ENCODE measurements at places on chromosomes 5 and 9.

GRCh38 chr5:18238321-18238720, 604.1 kb downstream of the TAF11L14 start:
- no peak for DNase-seq

GRCh38 chr9:119005162-119005561, 364.1 kb downstream of the BRINP1 start:
- peak; percentile 72 for DNase-seq

- DNase-seq: no peak
Observed at GRCh38 chr9:108553111-108553635, 302.6 kb downstream of the ACTL7B start.

DNA sequence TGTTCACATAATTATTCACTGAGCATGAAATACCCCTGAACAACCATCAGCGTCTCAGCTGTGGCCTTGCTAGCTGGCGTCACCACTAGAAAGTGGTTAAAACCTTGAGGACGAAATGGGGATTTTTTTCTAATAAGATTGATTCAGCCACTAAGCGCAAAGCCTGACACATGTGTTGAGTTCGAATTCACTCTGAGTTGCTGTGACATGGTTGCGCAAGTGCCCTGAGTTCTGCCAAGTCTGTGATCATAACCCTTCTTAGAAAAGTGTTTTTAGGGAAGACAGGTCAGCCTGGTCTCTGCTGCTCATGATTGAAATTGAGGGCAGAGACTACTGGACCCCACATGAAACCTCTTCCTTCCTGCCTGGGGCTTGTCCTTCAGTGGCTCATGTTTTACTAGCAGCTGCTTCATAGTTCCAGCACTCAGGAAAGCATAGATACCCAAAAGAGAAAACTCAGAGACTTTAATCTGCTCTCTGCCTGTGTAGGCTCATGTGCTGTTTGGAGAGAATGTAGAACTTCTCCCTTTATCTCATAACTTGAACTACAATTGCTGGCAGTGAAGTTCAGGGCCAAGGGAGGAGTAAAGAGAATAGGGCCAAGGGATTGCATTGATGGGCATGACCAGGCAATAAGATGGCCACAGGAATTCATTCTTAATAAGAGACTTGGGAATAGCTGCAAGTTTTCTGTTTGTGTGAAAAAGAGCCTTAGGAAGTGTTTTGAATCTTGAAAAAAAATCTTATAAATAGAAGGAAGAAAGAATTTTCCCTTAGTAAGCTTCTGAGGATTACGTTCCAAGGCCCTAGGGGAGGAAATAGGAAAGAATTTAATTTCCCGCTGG, 66.8 kb upstream of the CXCL14 start:
- no peak for DNase-seq

DNA sequence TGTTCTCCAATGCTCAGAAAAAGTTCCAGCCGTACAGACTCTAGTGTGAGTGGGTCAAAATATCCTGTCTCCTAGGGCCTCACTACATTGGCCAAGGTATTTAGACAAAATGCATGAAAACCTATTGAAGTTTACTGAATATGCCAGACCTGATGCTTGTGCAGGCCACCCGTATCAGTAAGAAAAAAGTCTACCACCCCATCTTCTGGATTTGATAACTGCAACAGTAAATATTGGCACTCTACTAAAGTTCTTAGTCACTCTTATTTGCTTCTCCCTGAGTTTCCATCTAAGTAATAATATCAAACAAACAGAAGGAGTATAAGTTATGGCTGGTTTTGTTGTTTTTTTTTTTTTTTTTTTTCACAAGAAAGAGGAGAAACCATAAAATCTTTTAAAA, 627.7 kb upstream of the KLF4 start:
- no peak for DNase-seq

GRCh38 chr9:131732636-131733289, 7.1 kb downstream of the RAPGEF1 start:
- no peak for DNase-seq

- DNase-seq: peak; percentile 49
Observed at GRCh38 chr5:150653762-150654556, 7.1 kb upstream of the MYOZ3 start.

GRCh38 chr9:131423171-131423581, 29.3 kb downstream of the PRRC2B start:
- peak; percentile 84 for DNase-seq

DNA sequence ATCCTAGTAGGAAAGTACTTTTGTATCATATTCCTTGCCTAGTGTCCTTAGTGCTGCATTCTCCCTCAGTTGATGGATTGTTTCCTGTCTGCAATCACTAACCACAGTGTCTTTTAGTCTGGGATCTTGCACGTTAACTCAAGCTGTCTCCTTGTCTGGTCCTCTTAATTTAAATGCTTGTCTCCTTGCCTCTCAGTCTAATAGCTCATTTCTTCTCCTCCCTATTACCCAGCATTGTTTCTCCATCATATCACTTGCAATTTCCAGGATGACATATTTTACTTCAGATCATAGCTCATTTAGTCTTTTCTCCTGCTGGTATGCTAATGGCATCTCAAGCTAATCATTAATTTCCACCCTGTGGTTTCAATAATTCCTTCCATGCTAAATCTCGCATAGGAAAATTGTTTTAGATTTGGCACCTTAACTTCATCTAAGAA, 2052.0 kb upstream of the C9orf72 start:
- DNase-seq: no peak

DNA sequence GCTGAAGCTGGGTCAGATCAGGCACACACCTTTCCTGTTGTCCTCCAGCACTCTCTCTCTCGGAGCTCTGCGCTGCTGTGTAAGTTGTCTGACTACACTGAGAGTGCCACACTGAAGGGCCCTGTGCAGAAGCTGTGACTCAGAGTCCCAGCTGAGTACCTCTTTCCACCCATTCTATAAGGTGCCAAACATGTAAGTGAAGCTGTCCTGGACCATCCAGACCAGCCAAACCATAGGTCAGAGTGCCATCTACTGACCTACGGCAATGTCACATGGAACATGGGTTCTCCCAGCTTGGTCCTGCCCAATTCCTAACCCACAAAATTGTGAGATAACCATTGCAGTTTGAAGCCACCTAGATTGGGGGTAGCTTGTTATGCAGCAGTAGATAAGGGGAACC, 68.2 kb downstream of the ADCY2 start:
- DNase-seq: no peak

- DNase-seq: peak; percentile 59
Observed at GRCh38 chr9:110777876-110778215, 109.3 kb downstream of the MUSK start.

GRCh38 chr5:20556115-20556763, 568.2 kb upstream of the CDH18 start:
- no peak for DNase-seq

- no peak for DNase-seq
Observed at GRCh38 chr9:135268031-135268430, 180.6 kb downstream of the OLFM1 start.

- no peak for DNase-seq
Observed at GRCh38 chr5:537621-538071, 13.4 kb upstream of the SLC9A3 start.

DNA sequence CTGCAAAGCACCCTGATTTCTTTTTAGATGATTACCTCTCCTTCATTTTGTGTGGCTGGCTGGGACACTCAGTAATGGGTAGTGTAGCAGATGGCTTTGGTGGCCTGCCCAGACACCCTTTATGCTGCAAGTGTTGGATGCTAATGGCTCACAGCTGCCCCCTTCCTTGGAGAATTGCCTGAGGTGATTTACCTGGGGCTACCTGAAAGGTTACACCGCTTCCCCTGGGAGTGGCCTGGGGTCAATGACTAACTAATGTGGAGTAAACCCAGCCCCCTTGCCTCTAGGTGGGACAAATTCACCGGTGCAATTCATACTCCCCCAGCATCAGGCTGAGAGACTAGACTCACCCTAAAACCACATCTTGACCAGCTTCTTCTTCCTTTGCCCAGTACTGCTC, 23.5 kb upstream of the HAND1 start:
- DNase-seq: no peak

DNA sequence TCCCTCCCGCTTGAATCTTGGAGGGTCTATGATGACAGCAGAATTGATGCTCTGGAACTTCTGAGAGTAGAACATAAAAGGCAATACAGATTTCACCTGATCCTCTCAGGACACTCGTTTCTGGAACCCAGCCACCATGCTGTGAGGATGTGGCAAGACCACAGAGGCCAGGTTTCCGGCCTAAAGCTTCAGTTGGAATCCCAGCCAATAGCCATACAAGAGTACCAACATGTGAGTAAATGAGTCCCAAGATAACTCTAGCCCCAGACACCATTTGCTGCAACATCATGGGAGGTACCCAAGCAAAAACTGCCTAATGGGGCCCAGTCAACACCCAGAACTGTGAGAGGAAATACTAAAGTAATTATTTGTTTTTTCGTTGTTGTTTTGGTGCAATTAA, 65.7 kb upstream of the MARCHF11 start:
- DNase-seq: no peak

- peak; percentile 83 for DNase-seq
Observed at GRCh38 chr5:15664961-15665360, 165.0 kb downstream of the FBXL7 start.

- DNase-seq: no peak
Observed at GRCh38 chr5:54471398-54471797, 15.9 kb downstream of the HSPB3 start.

- DNase-seq: peak; percentile 50
Observed at GRCh38 chr5:119275146-119275545, 80.7 kb upstream of the TNFAIP8 start.

DNA sequence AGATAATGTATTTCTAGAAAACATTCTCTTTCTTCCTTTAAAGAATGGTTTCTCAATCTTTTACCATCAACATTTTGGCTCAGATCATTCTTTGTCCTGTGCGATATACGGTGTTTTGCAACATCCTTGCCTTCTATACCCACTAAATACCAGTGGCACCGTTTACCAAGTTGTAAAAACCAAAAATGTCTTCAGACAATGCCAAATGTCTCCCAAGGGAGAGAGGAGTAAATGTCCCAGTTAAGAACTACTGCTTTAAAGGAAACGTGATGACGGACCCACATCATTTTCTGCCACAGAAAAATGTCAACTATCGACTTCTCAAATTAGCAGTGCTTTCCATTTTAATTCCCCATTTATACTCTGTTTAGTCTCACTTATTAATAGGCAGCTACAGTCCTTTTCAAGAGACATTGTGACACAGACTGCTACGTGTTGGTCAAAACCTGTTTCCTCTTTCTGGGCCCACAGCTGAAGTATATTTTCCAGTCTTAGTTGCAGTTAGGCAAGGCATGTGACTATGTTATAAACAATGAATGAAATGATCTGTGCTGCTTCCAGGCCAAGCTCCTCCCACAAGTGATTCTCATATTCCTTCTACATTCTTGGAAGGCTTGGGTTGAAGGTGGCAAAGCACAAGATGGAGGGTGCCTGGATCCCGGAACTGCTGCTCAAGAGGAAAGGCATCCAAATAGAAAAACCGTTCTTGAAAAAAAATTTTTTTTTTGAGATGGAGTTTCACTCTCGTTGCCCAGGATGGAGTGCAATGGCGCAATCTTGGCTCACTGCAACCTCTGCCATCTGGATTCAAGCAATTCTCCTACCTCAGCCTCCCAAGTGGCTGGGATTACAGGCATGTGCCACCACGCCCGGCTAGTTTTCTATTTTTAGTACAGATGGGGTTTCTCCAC, 8.8 kb downstream of the PRXL2C start:
- DNase-seq: peak; percentile 95

DNA sequence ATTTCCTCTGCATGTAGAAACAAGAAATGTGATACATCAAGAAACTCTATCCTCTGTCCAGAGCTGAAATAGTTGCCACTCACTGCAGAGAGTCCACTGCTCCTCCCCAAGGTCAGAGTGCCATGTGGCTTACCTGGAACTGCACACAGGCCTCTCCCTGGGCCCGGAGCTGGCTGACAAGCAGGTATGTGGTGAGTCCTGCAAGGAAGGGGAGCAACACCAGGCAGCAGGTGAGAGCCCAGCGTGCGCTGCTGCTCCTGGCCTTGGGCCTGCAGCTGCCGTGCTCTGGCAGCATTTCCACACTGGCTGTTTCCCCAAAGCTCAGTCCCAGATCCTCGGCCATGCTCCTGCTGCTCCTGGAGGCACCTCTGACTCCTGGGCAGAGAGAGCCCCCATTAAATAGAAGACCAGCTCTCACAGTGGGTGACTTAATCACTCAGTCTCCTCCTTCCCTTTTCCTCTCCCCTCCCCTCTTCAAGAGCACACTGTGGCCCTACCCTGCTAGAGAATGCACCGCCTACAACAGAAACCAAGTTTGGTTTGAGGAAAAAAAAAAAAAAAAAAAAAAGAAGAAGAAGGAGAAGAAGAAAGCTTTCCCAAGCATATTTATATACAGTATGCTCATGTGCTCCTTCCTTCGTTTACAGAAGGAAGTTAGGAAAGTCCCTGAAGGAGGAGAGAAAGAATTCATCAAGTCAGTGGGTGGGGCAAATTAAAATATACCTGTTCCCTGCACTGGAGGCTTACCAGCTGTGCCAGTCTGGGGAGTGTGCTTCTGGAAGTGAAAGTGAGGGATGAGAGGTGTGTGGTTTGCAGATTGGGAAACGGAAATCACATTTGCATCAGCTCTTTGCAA, at the start of gene TNFSF15:
TNFSF15 (minus strand) TSS at position 370 of the 856 bp plus-strand sequence; CDS start at position 343, 27 bp downstream.
- DNase-seq: peak; percentile 16

GRCh38 chr5:169703813-169704212, 66.7 kb downstream of the DOCK2 start:
- peak; percentile 24 for DNase-seq

DNA sequence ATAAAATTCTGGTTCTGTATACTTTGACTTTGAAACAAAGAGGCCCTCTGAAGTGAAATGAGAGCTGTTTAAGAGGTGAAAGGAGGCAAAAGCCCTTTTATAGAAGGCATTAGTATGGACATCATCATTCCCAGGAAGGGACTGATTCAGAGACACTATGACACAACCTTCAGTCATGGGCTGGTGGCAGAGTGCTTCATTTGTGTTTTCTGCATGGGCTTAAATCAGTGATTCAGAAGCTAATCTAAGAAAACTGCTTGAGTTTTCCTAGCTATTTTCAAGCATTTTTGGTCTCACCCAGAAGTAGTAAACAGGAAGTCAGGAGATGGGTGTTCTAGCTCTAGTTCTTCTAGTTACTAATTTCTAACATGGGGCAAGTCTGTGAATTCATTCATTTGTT, 288.9 kb downstream of the TRPM3 start:
- DNase-seq: peak; percentile 44

GRCh38 chr9:111305914-111306313, 24.1 kb downstream of the OR2K2 start:
- no peak for DNase-seq

GRCh38 chr9:37574241-37574721, 1.9 kb downstream of the FBXO10 start:
- peak; percentile 61 for DNase-seq

DNA sequence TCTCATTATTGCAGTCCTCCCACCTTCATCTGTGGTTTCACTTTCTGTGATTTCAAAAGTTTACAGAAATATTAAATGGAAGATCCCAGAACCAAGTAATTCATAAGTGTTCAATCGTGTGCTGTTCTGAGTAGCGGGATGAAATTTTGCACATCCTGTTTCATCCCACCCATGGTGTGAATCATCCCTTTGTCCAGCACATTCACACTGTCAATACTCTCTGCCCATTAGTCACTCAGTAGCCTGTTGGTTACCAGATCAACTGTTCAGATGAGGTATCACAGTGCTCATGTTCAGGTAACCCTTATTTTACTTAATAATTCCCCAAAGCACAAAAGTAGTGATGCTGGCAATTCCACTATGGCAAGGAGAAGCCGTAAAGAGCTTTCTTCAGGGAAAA, 26.8 kb downstream of the FAM81B start:
- peak; percentile 6 for DNase-seq

- DNase-seq: peak; percentile 71
Observed at GRCh38 chr5:39076757-39077728, 2.8 kb upstream of the RICTOR start.

- DNase-seq: peak; percentile 97
Observed at GRCh38 chr5:120139039-120139438, 325.1 kb upstream of the PRR16 start.

- DNase-seq: no peak
Observed at GRCh38 chr5:105740242-105740641, 1930.5 kb downstream of the EFNA5 start.
